A549 treated with Mapracorat at 1 μM for 4 hours (cell line): ENCODE measurements at places on chromosomes 3 and 15. TPM values are rescaled to one million over a fixed set of nuclear protein-coding genes. Genes with fewer than 3 reads are reported as not detected.

The MYLK gene
- 13.4 to 18.6 TPM (median 16.7 TPM) in 5 replicates for total RNA-seq

The BLM gene
- 10.8 to 17.2 TPM (median 14.1 TPM) in 5 replicates for total RNA-seq

The JMJD7 gene
- 2.5 to 3.7 TPM (median 2.8 TPM) in 5 replicates for total RNA-seq

The WDR49 gene
- total RNA-seq: not detected in 5 replicates

The P4HTM gene
- total RNA-seq: 12.7 to 19.4 TPM (median 18.5 TPM) in 5 replicates

The SLC28A1 gene
- 0.06 TPM in 2 of 5 replicates, not detected in the others for total RNA-seq

The GOLGA6L9 gene
- total RNA-seq: 2.0 to 3.2 TPM (median 2.1 TPM) in 5 replicates

The LRRC34 gene
- not detected in 5 replicates for total RNA-seq

The ARNT2 gene
- total RNA-seq: 14.2 to 18.2 TPM (median 17.2 TPM) in 5 replicates

The RLBP1 gene
- not detected in 5 replicates for total RNA-seq

The TLR9 gene
- 0.07 TPM in 1 of 5 replicates, not detected in the others for total RNA-seq

The C2CD4A gene
- 0.06 to 0.27 TPM (median 0.16 TPM) in 5 replicates for total RNA-seq

The SAMD7 gene
- total RNA-seq: not detected in 5 replicates

The TRIM42 gene
- total RNA-seq: not detected in 5 replicates

The PLCB2 gene
- 0.51 to 1.1 TPM (median 0.77 TPM) in 5 replicates for total RNA-seq

The SPG11 gene
- 7.9 to 10.2 TPM (median 8.8 TPM) in 5 replicates for total RNA-seq

The CHRNA5 gene
- total RNA-seq: 28.6 to 35.1 TPM (median 32.2 TPM) in 5 replicates

The PLA2G4D gene
- total RNA-seq: not detected in 5 replicates

The RTP1 gene
- total RNA-seq: not detected in 5 replicates

The GTF2E1 gene
- total RNA-seq: 10.7 to 17.2 TPM (median 15.2 TPM) in 5 replicates

The NMNAT3 gene
- total RNA-seq: 1.1 to 2.0 TPM (median 1.6 TPM) in 5 replicates
